Activated naive CD4-positive, alpha-beta T cell treated with Interleukin-2 at 50 U/mL for 16 hours (primary cell): ENCODE measurements at places on chromosomes 3 and 15.

- DNase-seq = no peak
These were observed 283.7 kb downstream of the NLGN1 start for GRCh38 chr3:173681188-173681678.

- DNase-seq = no peak
These were observed 110.4 kb downstream of the FILIP1L start for GRCh38 chr3:100003609-100004503.

GRCh38 chr15:61025781-61026180 lies 203.3 kb downstream of the RORA start:
- no peak for DNase-seq

DNA sequence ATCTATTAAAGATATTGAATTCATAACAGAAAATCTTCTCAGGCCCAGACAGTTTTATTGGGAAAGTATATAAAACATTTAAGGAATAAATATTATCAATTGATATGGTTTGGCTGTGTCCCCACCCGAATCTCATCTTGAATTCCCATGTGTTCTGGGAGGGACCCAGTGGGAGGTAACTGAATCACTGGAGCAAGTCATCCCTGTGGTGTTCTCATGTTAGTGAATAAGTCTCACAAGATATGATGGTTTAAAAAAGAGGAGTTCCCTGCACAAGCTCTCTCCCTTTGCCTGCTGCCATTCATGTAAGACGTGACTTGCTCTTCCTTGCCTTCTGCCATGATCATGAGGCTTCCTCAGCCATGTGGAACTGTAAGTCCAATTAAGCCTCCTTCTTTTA lies 160.5 kb downstream of the ANO10 start:
- no peak for DNase-seq

DNA sequence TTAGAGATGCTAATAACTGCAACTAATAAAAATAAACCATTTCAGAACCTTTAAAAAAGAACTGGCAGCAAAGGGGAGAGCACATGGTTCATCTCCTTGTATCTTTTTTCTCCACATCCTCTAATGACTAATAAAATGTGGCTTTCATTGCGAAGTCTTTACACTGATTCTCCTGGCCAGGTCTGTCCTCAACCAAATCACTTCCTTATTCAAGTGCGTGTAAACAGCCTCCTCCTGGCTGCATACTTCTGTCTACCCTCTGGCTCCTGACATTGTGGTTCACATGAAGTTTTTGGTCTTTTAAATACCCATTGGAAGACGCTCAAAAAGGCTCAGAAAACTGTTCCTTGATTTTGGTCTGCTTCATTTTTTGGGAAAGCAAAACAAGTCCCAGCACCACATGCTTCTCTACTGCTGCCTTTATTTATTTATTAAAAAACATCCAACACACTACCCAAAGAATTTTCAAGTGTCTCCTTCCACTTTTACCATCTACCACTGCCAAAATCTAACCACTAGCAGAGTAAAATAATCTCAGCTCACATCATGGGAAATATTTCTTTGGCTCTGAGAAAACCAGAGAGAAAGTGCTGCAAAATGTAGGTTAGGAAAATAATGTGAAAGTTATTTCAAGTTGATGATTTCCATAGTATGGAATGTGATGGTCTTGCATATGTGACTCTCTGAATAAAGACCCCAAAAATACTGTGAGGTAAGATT lies 85.1 kb downstream of the EFL1 start:
- DNase-seq = no peak

- DNase-seq = no peak
These were observed 160.6 kb downstream of the ECT2 start for GRCh38 chr3:172911142-172911541.

DNA sequence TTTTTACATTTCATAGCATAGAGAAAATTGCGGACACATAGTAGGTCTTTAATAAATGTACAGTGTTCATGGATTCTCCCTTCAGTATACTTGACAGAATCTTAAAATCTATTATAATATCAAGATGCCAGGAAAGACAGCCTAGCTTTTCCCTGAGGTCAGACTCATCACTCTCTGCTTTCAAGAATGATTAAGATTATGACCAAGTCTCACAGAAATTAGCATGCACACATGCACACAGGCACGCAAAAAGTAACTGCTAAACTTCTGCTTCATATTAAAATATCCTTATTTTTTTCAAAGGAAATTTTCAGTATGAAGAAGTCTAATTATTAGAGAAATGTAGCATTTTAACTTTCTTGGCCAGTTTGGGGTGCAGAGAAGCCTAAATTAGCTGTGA lies 493.8 kb upstream of the NECTIN3 start:
- DNase-seq = no peak

DNA sequence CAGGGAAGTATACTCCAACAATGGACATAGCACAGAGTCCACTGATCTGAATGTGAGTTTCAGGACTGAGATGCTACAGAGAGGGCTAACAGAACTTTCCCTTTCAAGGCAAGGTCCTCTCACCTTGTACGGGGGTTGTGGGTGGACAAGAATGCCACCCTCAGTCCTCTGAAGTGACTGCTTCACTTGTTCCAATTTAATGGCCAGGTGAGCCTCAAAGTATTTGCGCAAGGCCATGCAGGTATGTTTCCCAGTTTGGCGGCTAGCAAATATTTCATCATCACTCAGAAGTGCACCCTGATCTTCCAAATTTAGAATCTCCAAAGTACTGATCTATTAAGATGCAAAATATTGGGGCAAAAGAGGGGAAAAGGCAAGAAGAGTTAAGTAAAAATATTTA lies 38.1 kb downstream of the RBM15B start:
- DNase-seq = no peak
